ENCODE measurements at places on chromosomes 13 and 19. TPM values are rescaled to one million over a fixed set of nuclear protein-coding genes. Genes with fewer than 3 reads are reported as not detected.

DNA sequence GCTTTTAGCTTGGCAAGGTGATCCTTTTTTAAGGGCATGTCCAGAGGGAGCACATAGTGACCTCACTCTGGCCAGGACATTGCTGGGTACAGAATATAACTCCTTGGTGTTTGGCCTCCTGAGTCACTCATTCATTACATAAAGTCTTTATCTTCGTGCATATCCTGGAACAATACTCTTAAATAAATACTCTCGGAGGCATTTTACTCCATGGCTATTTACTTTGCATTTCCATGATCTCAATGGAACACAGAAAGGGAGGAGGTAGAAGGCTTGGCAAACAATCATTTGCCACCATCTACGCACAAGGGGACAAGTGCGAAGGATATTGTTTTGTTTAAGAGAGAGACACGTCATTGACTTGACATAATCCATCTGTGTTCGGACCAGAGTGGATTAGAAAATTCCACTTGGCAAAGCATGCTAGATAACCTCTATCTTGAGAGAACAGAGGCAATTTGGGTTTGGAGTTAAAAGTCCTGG lies 210.0 kb downstream of the IRS2 start:
- DNase-seq: no peak

GRCh38 chr19:40241809-40242384 lies 15.4 kb upstream of the CCNP start:
- DNase-seq: no peak

DNA sequence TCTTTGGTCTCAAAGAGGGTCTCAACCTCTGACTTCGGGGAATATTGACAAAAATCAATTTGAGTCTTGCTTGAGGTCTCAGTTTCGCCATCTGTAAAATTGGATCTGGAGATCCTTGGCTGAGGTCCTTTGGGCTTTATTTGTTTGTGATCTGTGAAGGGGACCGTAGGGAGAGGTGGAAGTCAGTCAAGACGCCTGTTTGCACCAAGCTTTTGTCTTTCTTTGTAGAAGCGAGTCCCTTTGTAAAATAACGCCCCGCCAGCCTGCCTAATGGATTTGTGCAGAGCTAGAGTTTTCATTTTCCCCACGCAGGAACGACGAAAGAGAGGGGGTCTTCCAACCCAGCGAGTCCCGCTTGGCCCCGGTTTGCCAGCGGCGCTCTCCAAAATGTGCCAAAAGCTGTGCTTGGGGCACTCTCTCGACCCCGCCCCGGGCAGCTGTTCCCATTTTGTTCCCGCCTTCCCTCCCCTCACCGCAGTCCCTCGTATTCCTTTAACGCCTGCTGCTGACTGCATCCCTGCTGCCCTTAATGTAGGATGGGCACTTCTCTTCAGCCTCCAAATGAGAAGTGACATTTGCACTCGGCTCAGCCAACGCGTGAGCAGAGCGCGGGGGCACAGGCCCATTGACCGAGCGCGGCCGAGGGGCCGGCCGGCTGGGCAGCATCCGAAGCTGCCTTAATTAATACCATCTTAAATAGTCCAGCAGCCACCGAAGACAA lies 13.0 kb downstream of the ZIC5 start:
- DNase-seq: no peak

GRCh38 chr19:14138576-14139265 lies 2.3 kb upstream of the ASF1B start:
- DNase-seq: no peak

GRCh38 chr19:53868091-53868891 lies 608 bp downstream of the MYADM start:
- no peak for DNase-seq

DNA sequence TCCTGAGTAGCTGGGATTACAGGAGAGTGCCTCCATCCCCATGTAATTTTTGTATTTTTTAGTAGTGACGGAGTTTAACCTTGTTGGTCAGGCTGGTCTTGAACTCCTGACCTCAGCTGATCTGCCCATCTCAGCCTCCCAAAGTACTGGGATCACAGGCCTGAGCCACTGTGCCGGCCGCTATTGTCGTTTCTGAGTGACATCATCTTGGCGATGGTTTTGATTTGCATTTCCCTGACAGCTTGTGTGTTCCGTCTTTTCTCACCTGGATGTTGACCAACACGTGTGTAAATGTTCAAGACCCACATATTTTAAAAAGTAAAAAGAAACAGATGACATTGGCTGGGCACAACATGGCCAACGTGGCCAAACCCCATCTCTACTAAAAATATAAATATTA lies 12.8 kb upstream of the MKNK2 start:
- DNase-seq: no peak

GRCh38 chr19:2587001-2587719 lies 111.2 kb downstream of the GADD45B start:
- no peak for DNase-seq

- no peak for DNase-seq
These were observed 8.1 kb upstream of the PGLYRP1 start for GRCh38 chr19:46030812-46031550.

DNA sequence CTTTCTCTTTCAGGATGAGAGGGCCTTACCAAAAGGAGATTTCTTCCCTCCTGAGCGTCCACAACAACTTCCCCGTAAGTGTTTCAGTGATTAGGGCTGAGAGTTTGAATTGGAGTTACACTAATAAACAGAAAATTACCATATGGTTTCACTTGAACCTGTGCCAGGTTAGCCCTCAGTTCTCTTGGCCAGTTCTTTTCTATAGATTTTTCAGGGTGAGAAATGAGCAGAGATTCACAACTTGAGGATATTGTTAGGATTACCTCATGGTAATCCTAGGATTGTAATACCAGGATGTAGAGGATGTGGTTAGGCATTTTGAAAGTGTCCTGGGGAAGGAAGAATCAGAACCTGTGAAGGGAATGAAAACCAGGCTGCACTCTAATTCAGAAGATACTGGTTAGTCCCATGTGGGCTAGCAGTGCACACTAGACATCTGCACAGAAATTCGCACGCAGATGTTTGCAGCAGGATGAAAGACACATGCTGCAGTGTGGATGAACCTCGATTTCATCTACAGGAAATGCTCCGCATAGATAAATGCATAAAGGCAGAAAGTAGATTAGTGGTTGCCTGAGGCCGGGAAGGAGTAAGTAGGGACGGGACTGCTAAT lies 24.1 kb downstream of the HNRNPM start:
- DNase-seq: no peak

GRCh38 chr19:3055741-3056416 lies 6.4 kb downstream of the TLE5 start:
- no peak for DNase-seq

GRCh38 chr13:95921485-95921884 lies 131.7 kb downstream of the UGGT2 start:
- DNase-seq: no peak

- no peak for DNase-seq
These were observed 6.8 kb upstream of the NECTIN2 start for GRCh38 chr19:44839276-44839675.

Gene CNN1
- total RNA-seq: not detected

Gene IL4I1
- 12.4 TPM for total RNA-seq

Gene SMIM44
- total RNA-seq: not detected

Gene FBXO17
- 0.18 TPM for total RNA-seq

All from T-cell (primary cell).